Right forelimb (tissue), 1 donor: ENCODE measurements at places on chromosomes 1 and 21.

DNA sequence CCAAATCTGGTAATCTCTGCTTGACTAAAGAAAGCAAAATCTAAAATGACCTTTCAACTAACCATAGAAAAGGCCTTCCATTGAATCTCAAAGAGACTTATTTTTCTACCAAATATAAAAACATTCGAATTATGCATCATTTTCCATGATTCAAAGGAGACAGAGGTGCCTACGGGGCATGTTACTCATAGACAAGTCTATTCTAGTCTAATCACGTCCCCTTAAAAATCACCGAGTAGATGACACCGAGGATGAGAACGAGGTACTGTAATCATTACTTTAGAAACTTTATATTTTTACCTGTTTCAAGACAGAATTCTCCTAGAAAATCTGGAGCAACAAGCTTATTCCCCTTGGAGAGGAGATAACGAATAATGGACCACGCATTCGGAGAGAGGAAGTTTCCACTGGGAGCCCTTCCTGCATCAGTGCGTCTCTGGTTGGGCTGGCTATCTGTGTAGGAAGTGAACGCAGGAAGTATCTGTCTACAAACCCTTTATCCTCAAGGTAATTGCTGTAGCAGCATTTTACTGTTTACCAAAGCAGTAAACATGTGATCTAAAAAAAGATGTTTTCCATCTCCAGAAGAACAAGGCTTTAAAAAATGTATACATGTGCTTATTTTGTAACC, 9.5 kb downstream of the ERG start:
- DNase-seq: no peak

DNA sequence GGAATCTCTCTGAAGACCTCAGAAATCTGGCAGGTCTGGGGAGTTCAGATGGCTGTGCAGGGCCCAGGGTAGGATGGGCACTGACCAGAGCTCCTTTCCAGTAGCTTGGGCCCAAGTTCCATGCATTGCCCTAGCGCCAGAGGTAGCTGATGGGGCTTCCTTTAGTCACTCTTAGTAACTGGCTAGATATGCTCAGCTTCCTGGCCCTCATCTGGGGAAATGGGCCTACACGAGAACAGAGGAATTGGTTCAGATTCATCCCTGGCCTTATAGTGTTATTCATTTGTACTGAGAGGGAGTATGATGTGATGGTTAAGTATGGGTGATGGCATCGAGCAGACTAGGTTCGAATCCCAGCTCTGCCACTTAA, 15.5 kb upstream of the PSMB2 start:
- DNase-seq: no peak

GRCh38 chr21:44569861-44570517, 3.5 kb upstream of the KRTAP10-4 start:
- no peak for DNase-seq

GRCh38 chr1:25019337-25020172, 89.5 kb upstream of the RUNX3 start:
- DNase-seq: no peak

GRCh38 chr1:84550826-84551225, 23.4 kb downstream of the CTBS start:
- no peak for DNase-seq

- no peak for DNase-seq
These were observed 4.4 kb upstream of the PHTF1 start for GRCh38 chr1:113763661-113764060.

- DNase-seq: no peak
These were observed 73.9 kb downstream of the NENF start for GRCh38 chr1:212506666-212507065.

GRCh38 chr1:154141240-154141639, 13.6 kb downstream of the NUP210L start:
- no peak for DNase-seq

- peak; percentile 81 for DNase-seq
These were observed 3.4 kb downstream of the ADGRB2 start for GRCh38 chr1:31760471-31761470.
